ENCODE measurements at places on chromosomes 16 and 17. TPM values are rescaled to one million over a fixed set of nuclear protein-coding genes. Genes with fewer than 3 reads are reported as not detected.

Gene TNFRSF17
- total RNA-seq = not detected

Gene GAST
- total RNA-seq = not detected

Gene CLEC10A
- total RNA-seq = 0.15 TPM

Gene ANKRD11
- 35.7 TPM for total RNA-seq

Gene ITGAL
- not detected for total RNA-seq

Gene ZNF75A
- 15.3 TPM for total RNA-seq

Gene RAB37
- 0.46 TPM for total RNA-seq

Gene NHERF1
- 14.9 TPM for total RNA-seq

Gene GLTPD2
- total RNA-seq = not detected

Gene NEUROD2
- not detected for total RNA-seq

Gene G6PC1
- total RNA-seq = not detected

Gene EPX
- total RNA-seq = not detected

Gene SMPD3
- not detected for total RNA-seq

Gene TNS4
- not detected for total RNA-seq

Gene EPOP
- 1.5 TPM for total RNA-seq

Gene RAB11FIP4
- total RNA-seq = under 0.01 TPM

Gene FNDC8
- not detected for total RNA-seq

Gene NME3
- 80.9 TPM for total RNA-seq

Gene SCGB1C2
- total RNA-seq = not detected

Gene HOXB6
- total RNA-seq = 6.2 TPM
